Cortex of kidney (tissue), 1 donor: ENCODE measurements at places on chromosomes 7 and 10.

DNA sequence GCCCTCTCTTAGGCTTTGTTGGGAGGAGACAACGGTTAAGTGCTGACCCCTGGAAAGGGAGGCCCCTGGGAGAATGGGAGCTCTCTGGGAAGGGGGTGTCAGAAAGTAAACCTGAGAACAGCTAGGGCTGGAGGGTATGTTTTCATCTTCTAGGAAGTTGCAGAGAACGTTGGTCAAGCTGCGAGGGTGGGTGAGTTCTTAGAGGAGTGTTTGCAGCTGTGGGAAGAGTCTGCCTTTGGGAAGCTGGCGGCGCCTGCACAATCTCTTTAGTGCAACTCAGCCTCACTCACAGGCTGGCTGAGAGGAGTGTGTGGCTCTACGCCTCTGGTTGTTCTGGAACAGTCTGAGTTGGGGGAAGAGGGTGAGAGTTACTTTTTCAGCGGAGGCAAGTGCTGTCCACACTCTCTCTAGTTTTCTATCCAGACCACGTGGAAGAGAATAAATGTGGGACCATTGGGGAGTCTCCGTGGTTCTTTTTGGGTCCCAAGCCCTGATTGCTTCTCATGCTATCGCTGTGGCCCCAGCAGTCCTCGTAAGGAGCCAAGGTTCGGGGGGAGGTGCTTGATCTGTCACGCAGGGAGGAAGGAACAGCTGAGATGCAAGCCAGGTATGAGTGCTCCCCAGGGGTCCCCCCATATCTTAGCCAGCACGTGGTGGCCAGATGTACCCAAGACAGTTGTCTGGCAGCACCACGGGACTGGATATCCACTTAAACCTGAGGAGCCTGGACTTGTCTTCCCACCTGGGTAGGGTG, 237.2 kb downstream of the BUB3 start:
- DNase-seq: no peak

DNA sequence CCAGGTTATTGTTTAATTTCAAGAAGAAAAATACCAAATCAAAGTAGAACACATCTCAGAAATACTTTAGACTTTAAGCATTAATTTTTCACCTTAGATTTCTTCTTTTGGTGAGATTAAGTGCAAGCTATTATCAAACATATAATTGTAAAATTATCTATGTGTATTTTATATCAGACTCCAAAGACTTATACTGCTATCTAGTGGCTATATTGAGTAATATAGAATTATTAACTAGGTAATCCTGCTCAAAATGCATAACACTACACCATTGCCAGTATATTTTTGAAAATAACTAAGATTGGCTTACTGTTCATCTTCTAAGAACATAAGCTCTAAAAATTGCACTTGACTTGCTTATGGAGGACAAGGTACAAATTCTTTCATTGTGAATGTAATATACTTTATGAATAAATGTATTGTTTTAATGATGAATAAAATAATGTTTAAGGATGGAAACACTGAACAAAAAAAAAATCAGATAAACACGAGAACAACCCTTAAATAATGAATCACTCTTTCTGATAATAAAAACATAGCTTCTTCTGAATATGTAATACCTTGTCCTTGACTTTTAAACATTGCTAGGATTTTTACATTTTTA, 86.7 kb upstream of the GNAI1 start:
- no peak for DNase-seq

DNA sequence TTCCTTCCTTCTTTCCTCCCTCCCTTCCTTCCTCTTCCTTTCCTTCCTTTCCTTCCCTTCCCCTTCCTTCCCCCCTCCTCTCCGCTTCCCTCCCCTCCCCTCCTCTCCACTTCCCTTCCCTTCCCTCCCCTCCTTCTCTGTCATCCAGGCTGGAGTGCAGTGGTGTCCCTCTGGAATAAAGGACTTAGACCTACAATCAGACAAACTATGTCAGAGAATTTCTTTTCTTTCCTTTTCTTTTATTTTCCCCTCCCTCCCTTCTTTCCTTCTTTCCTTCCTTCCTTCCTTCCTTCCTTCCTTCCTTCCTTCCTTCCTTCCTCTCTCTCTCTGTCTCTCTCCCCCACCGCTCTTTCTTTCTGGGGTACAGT, 242.2 kb downstream of the GATA3 start:
- no peak for DNase-seq

GRCh38 chr7:20141666-20142065, 75.5 kb downstream of the MACC1 start:
- no peak for DNase-seq

DNA sequence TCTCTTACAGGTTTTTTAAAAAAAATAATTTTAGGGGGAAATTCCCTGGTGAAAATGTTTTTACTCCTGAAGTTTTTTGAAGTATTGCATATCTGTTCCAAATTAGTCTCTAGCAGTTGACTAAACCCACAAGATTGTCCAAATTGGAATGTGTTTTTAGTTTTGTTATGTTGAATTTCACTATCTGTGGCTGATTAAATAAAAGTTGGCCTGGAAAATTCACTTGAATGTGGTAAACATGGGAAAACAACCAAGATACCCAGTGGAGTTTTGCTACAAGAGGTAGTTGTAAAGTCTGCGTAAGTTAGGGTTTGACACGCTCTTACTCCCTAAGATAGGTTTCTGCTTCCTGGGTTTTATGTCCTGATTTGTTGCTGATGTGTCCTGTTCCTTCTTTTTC, 3.3 kb downstream of the TSGA13 start:
- no peak for DNase-seq
